Astrocyte (in vitro differentiated cells and primary cell): ENCODE measurements at places on chromosomes 11 and 22. TPM values are rescaled to one million over a fixed set of nuclear protein-coding genes. Genes with fewer than 3 reads are reported as not detected.

- H3K4me1 ChIP-seq: peaks cover 49% of the 10 kb centered on the region
- peaks cover 10% of the 10 kb centered on the region for H3K36me3 ChIP-seq
- H3K4me3 ChIP-seq: no peak overlapping the region
- no peak for DNase-seq
Observed at GRCh38 chr11:12288931-12289666, 88.3 kb upstream of the PARVA start.

- no peak overlapping the region for H3K27ac ChIP-seq
- no peak for DNase-seq
- H3K4me1 ChIP-seq: peaks cover 23% of the 10 kb centered on the region
- no peak overlapping the region for H3K4me3 ChIP-seq
- H3K27me3 ChIP-seq: no peaks in the 10 kb centered on the region
Observed at GRCh38 chr11:125359130-125359529, 136.9 kb downstream of the FEZ1 start.

- H3K4me3 ChIP-seq: no peak overlapping the region
- DNase-seq: peak; percentile 4
- H3K27me3 ChIP-seq: peaks cover 8% of the 10 kb centered on the region
- no peaks in the 10 kb centered on the region for H3K4me1 ChIP-seq
Observed at GRCh38 chr22:22810018-22810427, 77.6 kb upstream of the IGLL5 start.

Gene INS
- not detected in 2 replicates for total RNA-seq

- H3K27ac ChIP-seq: no peak overlapping the region
- H3K4me3 ChIP-seq: no peak overlapping the region
- DNase-seq: no peak
- no peaks in the 10 kb centered on the region for H3K36me3 ChIP-seq
- no peaks in the 10 kb centered on the region for H3K27me3 ChIP-seq
- no peaks in the 10 kb centered on the region for H3K4me1 ChIP-seq
Observed at GRCh38 chr11:88050247-88050646, 125.0 kb downstream of the RAB38 start.

DNA sequence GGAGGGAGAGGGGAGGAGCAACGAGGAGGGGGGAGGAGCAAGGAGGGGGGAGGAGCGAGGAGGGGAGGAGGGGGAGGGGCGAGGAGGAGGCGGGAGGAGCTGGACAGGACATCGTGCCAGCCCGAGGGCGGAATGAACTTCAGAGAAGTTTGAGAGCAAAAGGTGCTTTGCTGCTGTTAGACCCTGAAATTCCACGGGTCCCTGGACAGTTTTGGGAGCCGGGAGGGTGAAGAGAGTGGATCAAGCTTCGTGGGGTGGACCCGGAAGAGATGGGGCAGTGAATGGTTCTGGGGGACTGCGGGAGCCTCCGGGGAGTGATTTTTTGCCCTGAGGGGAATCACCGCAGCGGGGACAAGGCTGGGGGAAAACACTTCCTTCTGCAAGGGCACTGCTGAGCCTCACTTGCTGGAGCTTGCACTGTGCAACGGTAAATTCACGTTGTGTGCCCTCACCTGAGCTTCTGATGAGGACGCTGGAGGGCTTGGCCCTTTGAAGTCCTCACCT is 10.7 kb upstream of the NLRP6 start:
- no peaks in the 10 kb centered on the region for H3K4me1 ChIP-seq
- H3K27me3 ChIP-seq: peaks cover 9% of the 10 kb centered on the region
- H3K27ac ChIP-seq: no peak overlapping the region
- no peaks in the 10 kb centered on the region for H3K36me3 ChIP-seq
- no peak for DNase-seq

DNA sequence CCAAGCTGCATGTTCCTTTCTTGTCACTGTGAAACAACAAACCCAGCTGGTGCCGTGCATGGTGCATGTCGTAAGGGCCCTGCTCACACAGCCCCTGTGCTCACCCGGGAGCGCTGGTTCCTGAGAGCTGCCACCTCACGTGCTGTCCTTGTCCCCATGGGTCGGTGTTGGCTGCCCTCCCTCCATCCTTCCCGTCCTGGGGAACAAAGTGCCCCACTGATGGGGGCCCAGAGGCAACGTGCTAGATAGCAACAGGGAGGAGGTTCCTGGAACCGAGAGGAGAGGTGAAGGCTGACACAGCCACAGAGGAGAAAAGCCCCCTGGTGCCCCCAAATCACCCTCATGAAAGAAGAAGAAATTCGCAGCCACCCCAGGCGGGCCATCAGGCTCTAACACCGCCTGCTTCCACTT is 56.6 kb upstream of the SLC22A12 start:
- no peak for DNase-seq
- H3K27me3 ChIP-seq: peaks cover 17% of the 10 kb centered on the region
- no peaks in the 10 kb centered on the region for H3K36me3 ChIP-seq
- H3K27ac ChIP-seq: no peak overlapping the region
- H3K4me3 ChIP-seq: no peak overlapping the region

DNA sequence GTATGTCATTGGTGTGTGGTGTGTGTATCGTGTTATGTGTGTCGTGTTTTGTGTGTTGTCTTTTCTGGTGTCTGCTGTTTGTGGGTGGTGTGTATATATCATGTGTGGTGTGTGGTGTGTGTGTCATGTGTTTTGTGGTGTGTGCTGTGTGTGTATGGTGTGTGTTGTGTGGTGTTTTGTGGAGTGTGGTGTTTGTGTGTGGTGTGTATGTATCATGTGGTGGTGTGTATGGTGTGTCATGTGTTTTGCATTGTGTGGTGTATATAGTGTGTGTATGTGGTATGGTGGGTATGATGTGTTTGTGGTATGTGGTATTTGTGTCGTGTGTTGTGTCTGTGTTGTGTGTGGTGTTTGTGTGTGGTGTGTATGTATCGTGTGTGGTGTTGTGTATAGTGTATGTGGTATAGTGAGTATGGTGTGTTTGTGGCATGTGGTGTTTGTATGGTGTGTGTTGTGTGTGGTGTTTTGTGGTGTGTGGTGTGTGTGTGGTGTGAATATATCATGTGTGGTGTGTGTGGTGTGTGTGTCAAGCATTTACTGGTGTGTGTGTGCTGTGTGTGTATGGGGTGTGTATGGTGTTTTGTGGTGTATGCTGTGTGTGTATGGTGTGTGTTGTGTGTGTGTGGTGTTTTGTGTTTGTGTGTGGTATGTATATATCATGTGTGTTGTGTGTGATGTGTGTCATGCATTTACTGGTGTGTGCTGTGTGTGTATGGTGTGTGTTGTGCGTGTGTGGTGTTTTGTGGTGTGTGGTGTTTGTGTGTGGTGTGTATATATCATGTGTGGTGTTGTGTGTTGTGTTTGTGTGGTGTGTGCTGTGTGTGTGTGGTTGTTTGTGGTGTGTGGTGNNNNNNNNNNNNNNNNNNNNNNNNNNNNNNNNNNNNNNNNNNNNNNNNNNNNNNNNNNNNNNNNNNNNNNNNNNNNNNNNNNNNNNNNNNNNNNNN is 12.7 kb downstream of the PIM3 start:
- H3K27me3 ChIP-seq: no peaks in the 10 kb centered on the region
- H3K36me3 ChIP-seq: no peaks in the 10 kb centered on the region
- peak; percentile 39 for DNase-seq

Gene SAA2
- total RNA-seq: not detected in 2 replicates

DNA sequence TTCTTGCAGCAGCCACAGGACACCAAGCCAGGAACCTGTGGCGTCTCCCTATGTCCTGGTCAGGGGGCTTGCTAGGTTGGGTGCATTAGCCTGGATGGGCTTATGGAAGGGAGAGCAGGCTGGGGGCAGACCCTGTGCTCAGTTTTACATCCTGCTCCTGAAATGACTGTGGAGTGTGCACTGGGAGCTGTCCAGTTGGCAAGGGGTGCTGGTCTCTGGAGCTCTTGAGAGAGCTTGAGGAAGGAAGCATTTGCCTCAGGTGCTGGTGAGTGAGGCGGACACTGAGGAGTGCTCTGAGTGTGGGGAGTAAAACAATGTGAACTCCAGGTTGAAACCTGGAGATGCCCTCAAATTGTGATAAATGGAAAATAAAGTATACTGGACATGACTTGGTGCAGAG is 3.4 kb downstream of the SCGB1D4 start:
- H3K4me1 ChIP-seq: no peaks in the 10 kb centered on the region
- DNase-seq: peak; percentile 12
- no peaks in the 10 kb centered on the region for H3K36me3 ChIP-seq
- H3K27me3 ChIP-seq: no peaks in the 10 kb centered on the region

DNA sequence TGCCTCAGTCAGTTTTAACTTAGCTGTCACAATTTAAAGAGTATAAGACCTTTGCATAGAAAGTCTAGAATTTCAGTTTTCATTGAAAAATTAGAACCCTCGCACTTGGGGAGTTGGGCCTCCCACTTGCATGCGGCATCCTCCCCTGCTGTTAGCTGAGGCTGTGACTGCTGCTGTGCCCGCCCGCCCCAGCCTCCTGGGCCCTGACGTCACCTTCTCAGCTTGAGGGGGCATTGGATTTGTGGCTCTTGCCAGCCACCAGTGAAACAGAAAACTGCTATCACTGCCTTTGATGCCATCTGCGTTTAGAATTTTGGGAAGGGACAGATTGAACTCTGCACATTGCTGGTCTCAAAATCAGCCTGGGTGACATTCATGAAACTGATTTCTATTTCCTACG is 108.7 kb downstream of the CTTN start:
- H3K27ac ChIP-seq: no peak overlapping the region
- H3K4me3 ChIP-seq: no peak overlapping the region
- H3K4me1 ChIP-seq: no peaks in the 10 kb centered on the region
- H3K27me3 ChIP-seq: peaks cover 4% of the 10 kb centered on the region
- no peaks in the 10 kb centered on the region for H3K36me3 ChIP-seq
- no peak for DNase-seq

DNA sequence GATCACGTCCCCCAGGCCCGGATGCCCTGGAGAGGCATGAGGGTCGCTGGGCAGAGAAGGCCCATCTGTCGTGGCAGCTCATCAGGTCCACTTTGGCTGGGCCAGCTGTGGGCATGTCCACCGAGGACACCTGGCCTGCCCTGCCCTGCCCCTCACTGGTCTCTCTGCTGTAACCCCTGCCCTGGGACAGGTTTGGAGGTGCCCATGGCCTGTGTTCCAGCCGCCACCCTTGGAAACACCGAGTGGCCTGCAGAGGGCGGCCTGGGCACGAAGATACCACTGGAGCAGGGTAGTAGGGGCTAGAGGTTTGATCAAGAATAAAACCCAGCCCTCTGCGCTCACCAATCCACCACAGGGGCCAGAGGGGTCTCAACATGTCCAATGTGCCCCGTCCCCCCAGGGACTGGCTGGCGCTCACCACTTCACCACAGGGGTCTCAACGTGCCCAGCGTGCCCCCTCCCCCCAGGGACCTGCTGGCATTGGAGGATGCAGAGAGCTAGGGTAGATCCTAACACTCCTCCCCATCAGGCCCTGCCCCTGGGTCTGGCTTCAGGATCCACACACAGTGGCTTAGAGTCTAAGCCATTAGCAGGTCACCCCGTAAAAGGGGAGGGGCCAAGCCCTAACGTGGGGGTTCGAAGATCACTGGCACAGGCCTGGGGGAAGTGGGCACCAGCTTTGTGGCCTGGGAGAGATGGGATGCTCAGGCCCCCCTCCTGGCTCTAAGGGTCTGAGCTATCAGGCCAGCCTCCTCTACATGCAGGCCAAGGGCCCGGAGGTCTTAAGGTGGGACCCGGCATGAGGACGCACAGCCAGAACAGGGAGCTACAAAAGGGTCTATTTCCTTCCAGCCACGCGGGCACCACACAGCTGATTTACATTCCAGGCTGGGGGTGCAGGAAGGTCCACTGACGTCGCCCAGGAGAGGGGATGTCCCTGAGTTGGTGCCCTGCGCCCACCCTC is 1.3 kb upstream of the HDAC10 start:
- H3K36me3 ChIP-seq: no peaks in the 10 kb centered on the region
- DNase-seq: no peak
- H3K27me3 ChIP-seq: no peaks in the 10 kb centered on the region
- H3K4me3 ChIP-seq: no peak overlapping the region

Gene APBB1
- total RNA-seq: 35.5 and 36.3 TPM in 2 replicates

Gene NAT10
- 31.9 and 32.2 TPM in 2 replicates for total RNA-seq

Gene C11orf42
- total RNA-seq: not detected in 2 replicates

GRCh38 chr11:78000193-78000592 is 5.7 kb upstream of the INTS4 start:
- peaks cover 5% of the 10 kb centered on the region for H3K27me3 ChIP-seq
- H3K4me1 ChIP-seq: peaks cover 1% of the 10 kb centered on the region
- H3K4me3 ChIP-seq: no peak overlapping the region
- H3K36me3 ChIP-seq: no peaks in the 10 kb centered on the region
- peak; percentile 54 for DNase-seq

Gene CDC42EP2
- total RNA-seq: 23.0 and 26.7 TPM in 2 replicates
